ENCODE measurements at places on chromosomes 3 and 15.

DNA sequence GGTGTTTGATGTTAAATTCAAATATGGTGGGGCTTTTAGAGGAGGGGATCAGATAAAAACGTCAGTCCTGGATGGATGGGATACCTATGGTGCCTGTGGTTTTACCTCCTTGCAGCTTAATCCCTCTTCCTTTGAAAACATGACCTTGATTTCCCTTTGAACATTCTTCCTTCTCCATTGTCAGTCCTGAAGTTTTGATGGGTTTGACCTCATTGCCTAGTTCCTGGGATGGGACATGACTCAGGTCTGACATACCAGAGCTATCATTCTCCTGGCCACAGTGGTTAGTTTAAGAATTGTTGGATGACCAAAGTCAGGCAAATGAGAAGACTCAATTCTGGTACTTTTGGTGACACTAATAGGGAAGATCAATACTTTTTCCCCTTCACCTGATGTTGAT is 87.2 kb downstream of the PRICKLE2 start:
- DNase-seq, result no peak

DNA sequence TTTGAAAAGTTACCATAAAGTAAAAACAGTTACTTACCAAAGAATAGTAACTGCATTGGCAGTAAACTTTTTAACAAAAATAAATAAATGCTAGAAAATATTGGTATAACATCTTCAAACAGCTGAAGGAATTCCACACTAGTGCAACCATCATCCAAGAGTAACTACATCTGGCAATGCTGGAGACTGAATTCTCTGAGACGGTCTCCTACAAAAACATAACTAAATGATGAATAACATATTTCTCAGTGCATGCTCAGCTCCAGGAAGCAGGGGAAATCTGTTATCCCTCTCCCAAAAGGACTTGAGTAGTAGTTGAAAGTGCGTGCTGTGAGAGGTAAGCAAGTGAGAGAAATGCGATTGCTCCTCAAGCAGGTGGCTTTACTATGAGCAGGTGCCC is 526.8 kb upstream of the CCDC54 start:
- no peak for DNase-seq

DNA sequence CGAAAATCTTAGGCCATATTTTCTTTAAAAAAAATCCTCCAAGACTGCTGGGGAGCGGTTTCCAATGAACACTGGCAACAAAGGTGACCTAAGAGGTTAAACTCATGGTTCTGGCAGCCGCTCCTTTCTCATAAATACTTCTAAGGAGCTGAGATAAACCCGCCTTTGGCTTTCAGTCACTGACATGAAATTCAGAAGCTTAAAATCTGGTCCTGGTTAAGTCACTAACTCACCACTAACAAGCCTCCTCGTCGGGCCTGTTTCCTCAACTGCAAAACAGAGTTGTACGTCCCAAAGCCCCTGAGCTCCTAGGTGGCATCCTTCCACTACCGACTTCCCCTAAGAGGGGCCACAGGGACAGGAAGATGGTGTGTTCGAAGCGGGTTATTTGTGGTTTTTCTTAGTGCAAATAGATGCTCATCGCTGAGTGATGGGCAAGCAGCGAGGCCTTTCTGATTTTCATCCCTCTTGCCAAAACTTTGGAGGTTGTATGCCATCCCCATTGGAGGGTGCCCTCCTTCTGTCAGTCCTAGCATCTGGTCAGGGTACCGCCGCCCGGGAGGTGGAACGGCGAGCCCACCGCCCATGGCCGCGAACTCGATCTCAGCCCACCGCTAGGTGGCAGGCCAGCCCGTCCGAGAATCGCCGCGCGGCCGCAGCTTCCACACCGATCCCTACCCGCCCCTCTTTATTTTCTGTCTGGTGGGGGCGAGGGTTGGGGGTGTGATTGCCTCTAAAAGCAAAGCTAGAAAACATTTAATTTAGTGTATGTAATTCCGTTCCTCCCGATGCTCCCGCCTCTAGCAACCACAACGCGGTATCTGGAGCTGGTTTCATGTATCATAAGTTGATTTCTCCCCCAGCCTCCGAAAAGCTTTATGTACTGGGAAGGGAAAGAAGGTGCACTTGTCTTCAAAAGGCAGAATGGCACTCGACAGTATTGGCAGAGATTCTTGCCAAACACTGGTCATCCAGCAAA is 4.6 kb downstream of the BCL6 start:
- peak; percentile 11 for DNase-seq

- peak; percentile 43 for DNase-seq
Measured at GRCh38 chr3:107421170-107421792, 44.0 kb downstream of the CCDC54 start.

DNA sequence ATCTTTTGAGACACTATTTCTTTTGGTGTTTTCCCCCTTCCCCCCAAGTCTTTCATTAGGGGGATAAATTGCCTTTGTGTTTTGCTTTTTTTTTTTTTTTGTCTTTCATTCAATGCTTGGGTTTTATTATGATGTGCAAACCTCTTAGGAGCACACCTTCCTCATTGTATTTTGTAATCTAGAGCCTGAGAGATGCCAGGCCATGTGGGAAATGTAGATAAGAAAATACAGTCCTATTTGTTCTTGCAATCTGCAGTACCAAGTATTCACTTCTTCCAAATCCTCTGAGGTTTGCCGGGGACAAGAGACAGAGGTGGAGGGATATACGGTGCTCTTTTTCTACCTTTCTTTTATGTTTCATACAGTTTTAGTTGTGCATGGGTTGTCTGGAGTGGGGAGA is 66.7 kb downstream of the LARS2 start:
- no peak for DNase-seq

DNA sequence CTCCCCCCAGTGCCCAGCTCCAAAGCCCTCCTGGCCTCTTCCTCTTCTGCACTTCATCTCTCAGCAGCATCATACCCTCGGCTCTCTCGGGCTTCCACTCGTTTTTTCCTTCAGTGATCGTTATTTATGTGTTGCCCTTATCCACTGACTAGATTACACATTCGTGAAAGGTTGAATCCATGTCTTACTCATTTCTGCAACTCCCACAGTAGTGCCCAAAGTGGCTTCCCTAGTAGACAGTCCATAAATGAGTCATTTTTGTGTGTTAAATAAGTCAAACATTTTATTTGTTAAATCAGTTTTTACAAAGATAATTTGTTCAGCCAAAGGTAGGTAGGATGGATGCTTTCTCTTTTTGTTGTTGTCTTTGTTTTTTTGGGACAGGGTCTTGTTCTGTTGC is 87.4 kb downstream of the CRTC3 start:
- DNase-seq, result no peak

Measured in NCI-H146 (cell line).